ENCODE measurements at places on chromosomes 16 and 17.
A peak's percentile ranks its signal among the peaks of the same experiment; 100 is the strongest.

GRCh38 chr17:31842195-31843069 is 16.6 kb downstream of the COPRS start:
- H3K4me3 ChIP-seq: peak overlapping the region; percentile 47
- peaks cover 11% of the 10 kb centered on the region for H3K4me1 ChIP-seq
- H3K36me3 ChIP-seq: no peaks in the 10 kb centered on the region
- H3K27me3 ChIP-seq: no peaks in the 10 kb centered on the region

GRCh38 chr17:56699186-56699894 is 105.8 kb downstream of the NOG start:
- no peaks in the 10 kb centered on the region for H3K27me3 ChIP-seq
- H3K27ac ChIP-seq: no peak overlapping the region
- H3K4me1 ChIP-seq: peaks cover 3% of the 10 kb centered on the region
- H3K36me3 ChIP-seq: no peaks in the 10 kb centered on the region
- peak; percentile 78 for DNase-seq
- H3K4me3 ChIP-seq: no peak overlapping the region

DNA sequence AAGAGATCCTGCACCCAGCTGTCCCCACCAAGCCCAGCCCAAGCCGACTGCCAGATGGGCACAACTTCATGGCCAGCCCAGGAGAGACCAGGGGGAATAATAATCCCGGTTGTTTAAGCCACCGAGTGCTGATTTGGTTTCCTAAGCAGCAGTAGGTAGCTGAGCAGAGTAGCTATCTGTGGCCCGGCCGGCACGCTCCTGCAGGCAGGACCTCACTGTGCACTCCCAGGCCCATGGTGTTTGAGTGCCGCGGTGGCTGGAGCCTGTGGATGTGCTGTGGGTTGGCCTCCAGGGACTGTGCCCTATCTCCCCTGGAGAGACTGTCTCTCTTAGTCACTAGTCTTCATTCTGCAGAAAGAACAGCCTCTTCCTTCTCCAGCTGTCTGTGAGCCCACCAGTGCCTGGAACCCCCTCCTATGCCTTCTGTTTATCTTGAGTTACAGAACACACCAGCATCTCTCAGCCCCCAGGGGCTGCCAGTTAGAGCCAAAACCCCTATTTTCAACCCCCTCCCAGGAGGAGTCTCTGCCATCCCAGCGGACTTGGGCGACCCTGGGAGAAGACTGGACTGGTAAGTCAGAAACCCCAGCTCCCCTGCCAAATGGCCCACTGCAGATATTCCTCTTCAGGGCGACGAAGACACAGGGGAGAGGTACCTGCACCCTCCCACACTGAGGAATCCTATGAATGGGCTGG is 152.0 kb downstream of the SDK2 start:
- no peaks in the 10 kb centered on the region for H3K4me1 ChIP-seq
- H3K27ac ChIP-seq: no peak overlapping the region
- H3K27me3 ChIP-seq: no peaks in the 10 kb centered on the region
- H3K36me3 ChIP-seq: no peaks in the 10 kb centered on the region

- DNase-seq: no peak
- H3K4me3 ChIP-seq: no peak overlapping the region
- H3K36me3 ChIP-seq: peaks cover under 1% of the 10 kb centered on the region
- no peaks in the 10 kb centered on the region for H3K4me1 ChIP-seq
- no peaks in the 10 kb centered on the region for H3K27me3 ChIP-seq
These were observed 15.2 kb downstream of the NXPH3 start for GRCh38 chr17:49590874-49591273.

DNA sequence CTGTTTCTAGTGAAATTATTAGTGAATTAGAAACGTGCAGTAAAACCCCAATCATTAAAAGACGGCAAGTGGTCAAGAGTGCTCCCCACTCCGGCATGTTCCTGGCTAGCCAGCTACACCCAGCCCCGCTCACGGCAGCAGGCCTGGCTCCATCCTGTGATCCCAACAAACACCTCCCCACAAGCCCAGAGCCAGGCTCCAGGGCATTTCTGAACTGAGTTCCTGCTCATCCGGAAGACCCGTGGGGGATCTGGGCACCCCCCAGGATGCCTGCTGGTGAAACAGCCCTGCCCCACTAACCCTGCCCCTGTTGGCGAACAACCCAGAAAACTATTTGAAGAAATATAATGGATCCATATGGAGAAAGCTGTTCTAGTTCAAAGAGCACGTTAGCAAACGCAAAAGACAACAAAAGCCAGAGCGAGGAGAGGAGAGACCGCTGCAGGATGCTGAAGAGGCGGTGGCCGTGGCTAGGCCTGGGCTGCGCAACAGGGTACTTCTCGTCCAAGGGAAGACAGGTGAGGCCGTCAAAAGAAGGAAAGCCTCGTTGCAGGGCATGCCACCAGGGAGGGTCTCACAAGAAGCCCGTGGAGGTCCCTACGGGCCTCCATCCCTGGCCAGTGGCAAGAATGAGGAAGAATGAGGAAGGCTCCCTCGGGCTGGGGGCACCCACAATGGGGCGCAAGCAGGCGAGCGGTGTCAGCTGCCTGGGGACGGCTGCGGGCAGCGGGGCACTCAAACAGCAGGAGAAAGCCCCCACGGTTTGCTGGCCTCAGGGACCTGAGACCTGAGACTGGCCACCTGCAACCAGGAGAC is 19.2 kb downstream of the SLC16A3 start:
- H3K27me3 ChIP-seq: no peaks in the 10 kb centered on the region
- no peaks in the 10 kb centered on the region for H3K4me1 ChIP-seq
- H3K27ac ChIP-seq: no peak overlapping the region
- H3K4me3 ChIP-seq: no peak overlapping the region

GRCh38 chr16:64410306-64410705 is 711.6 kb downstream of the CDH11 start:
- H3K27ac ChIP-seq: no peak overlapping the region
- H3K36me3 ChIP-seq: no peaks in the 10 kb centered on the region
- H3K27me3 ChIP-seq: no peaks in the 10 kb centered on the region
- no peak overlapping the region for H3K4me3 ChIP-seq
- DNase-seq: no peak

DNA sequence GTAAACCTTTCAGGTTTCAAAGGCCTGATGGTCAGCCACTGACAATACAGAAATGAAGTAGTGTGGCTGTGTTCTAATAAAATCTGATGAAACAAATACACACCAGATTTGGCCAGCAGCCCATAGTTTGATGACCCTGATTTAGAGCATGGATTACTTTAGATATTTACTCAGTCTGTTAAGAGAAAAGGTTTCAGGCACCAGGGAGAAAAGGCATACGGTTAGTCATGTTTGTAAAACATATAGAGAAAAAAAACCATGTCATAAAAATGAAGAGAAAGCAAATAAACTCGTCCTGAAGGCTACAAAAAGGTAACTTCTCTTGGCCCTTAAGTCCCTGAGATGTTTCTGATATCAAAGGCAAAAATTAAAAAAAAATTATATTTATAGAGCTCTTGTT is 112.1 kb downstream of the ADAMTS18 start:
- DNase-seq: no peak
- H3K27ac ChIP-seq: no peak overlapping the region
- no peaks in the 10 kb centered on the region for H3K36me3 ChIP-seq
- no peak overlapping the region for H3K4me3 ChIP-seq
- no peaks in the 10 kb centered on the region for H3K27me3 ChIP-seq

- no peaks in the 10 kb centered on the region for H3K27me3 ChIP-seq
- H3K4me3 ChIP-seq: peak within 1 kb of the TSS; percentile 50
- H3K27ac ChIP-seq: peak within 1 kb of the TSS; percentile 85
- H3K4me1 ChIP-seq: no peaks in the 10 kb centered on the region
These were observed at the start of gene PRSS22 for GRCh38 chr16:2857451-2858244. TSS of gene PRSS22 (minus strand) at chr16:2858170. CDS start at chr16:2858104, 66 bp downstream.

GRCh38 chr17:66906321-66907278 is 57.9 kb upstream of the CACNG4 start:
- no peak overlapping the region for H3K27ac ChIP-seq
- no peaks in the 10 kb centered on the region for H3K4me1 ChIP-seq
- H3K27me3 ChIP-seq: no peaks in the 10 kb centered on the region

DNA sequence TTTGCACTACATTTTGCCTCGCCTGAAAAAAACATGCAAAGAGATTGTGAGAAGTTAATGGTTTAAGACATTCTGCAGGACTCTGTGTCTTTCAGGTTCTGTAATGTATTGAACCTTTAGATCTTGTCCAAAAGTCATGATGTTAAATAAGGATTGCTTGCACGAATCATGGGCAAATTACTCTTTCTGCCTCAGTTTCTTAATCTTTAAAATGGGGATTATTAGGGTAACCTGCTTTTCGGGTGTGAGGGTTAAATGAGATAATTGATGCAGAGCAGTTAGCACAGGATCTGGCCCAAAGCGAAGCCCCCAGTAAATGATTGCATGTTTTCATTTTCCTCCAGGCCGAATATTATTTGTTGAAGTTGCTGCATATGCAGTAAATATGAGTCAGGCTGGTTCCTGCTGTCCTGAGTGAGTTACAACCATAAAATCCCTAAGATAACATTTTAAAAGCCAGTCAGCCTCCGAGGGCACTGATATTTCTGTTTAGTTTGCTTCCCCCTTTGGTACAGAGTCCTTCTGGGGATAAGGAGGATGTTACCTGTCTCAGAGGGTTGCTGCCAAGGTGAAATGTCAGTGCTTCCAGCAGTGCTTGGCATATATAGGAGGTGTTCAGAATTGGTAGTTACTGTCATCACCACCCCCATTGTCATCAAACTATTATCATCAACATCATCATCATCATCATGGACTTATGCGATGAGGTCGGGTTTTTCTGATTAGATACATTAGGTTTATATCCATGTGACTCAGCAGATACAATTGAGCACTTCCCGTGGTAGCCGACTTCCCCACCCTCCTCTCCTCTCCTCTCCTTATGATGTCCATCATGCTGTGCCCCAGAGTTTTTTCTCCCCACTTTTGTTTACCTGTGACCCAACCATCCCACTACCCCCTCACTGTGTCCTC is 20.6 kb upstream of the ARHGAP17 start:
- no peaks in the 10 kb centered on the region for H3K36me3 ChIP-seq
- no peak overlapping the region for H3K27ac ChIP-seq
- H3K4me1 ChIP-seq: no peaks in the 10 kb centered on the region
- no peak overlapping the region for H3K4me3 ChIP-seq
- H3K27me3 ChIP-seq: no peaks in the 10 kb centered on the region
- no peak for DNase-seq

GRCh38 chr17:82670661-82671450 is 22.6 kb upstream of the WDR45B start:
- H3K4me1 ChIP-seq: no peaks in the 10 kb centered on the region
- no peak overlapping the region for H3K27ac ChIP-seq
- DNase-seq: no peak
- H3K27me3 ChIP-seq: no peaks in the 10 kb centered on the region
- H3K4me3 ChIP-seq: no peak overlapping the region

DNA sequence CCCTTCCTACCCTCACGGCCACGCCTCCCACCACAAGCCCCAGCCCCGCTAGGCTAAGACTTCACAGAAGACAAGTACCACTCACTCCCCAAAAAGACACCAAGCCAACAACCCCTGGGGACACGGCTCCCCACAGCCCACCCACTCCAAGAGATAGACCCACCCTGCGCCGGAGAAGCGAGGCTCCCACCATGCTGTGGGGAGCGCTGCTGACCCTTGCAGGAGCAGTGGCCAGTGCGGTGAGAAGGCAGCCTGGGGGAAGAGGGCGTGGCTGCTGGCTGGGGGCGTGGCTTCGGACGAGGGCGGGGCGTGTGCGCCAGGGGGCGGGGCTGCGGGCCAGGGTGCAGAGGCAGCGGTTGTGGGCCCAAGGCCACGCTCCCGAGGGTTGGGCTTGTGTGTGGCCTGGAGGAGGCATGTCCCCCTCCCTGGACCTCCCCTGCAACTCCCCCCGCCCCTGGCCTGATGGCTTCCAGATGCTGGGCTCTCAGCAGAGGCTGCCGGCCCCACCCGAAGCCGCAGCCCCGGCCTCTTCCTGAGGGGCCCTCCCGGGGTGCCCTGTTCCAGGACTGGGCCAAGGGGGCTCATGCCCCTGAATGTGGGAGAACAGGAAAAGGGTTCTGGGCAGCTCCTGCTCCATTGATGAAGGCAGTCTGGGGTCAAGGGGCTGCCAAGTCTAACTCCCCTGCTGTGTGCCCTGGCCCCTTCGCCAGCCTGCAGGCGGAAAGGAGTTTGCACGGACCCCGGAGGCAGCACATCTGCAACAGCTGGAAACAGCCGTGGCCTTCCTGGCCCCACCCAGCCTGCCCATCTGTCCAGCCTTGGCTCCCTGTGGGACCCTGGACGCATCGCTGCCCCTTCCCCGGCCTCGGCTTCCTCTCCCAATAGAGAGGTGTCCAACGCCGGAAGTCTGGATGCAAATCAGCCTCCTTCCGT is 9.1 kb downstream of the TFAP4 start:
- peak; percentile 96 for DNase-seq
- no peak overlapping the region for H3K4me3 ChIP-seq
- H3K36me3 ChIP-seq: peaks cover 7% of the 10 kb centered on the region
- H3K27ac ChIP-seq: no peak overlapping the region
- no peaks in the 10 kb centered on the region for H3K4me1 ChIP-seq

GRCh38 chr16:2436110-2436509 is 6.9 kb downstream of the CCNF start:
- no peaks in the 10 kb centered on the region for H3K4me1 ChIP-seq
- H3K27me3 ChIP-seq: no peaks in the 10 kb centered on the region
- no peak overlapping the region for H3K27ac ChIP-seq

DNA sequence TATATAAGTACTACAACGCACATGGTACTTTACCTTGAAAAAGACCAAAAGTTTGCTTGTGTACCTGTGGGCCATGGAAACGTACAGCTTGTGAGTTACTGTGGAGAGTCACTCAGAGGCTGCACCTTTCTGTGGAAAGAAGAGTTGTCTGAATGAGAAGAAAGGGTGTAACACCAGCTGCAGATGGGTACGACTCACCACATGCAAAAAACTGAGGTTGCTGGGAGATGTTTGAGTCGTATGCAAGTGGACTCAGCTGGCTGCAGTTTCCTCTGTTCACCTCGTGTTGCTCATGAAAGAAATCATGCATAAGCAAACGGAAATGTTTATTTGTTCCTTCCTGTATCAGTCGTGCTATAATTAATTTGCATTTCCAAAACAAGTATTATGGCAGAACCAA is 22.4 kb upstream of the DYNLRB2 start:
- no peaks in the 10 kb centered on the region for H3K4me1 ChIP-seq
- no peaks in the 10 kb centered on the region for H3K27me3 ChIP-seq
- H3K4me3 ChIP-seq: no peak overlapping the region
- no peak for DNase-seq
- no peaks in the 10 kb centered on the region for H3K36me3 ChIP-seq

DNA sequence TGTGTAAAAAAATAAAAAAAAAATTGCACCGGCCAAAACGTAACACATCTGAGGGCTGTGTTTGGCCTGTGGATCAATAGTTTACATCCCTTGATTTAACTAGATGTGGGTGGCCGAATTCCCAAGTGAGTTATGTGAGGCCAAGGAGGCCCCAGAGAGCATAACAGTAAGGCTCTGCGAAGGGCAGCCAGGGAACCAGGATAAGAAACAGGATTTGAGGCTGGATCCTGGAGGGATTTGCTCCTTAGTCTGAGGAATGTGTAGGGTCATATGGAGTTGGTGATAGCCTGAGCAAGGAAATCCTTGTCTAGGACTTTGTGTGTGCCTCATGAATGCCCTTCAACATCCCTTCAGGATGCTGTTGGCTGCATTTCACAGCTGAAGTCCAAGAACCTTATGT is 2.0 kb downstream of the PHKG2 start:
- no peaks in the 10 kb centered on the region for H3K27me3 ChIP-seq
- no peak overlapping the region for H3K4me3 ChIP-seq
- H3K36me3 ChIP-seq: peaks cover 11% of the 10 kb centered on the region
- H3K27ac ChIP-seq: no peak overlapping the region
- no peak for DNase-seq

- H3K36me3 ChIP-seq: peaks cover 33% of the 10 kb centered on the region
- peak overlapping the region; percentile 41 for H3K27ac ChIP-seq
- DNase-seq: peak; percentile 66
These were observed 5.3 kb downstream of the RPL13 start for GRCh38 chr16:89565506-89566372.

- H3K27ac ChIP-seq: no peak overlapping the region
- peaks cover 2% of the 10 kb centered on the region for H3K4me1 ChIP-seq
- peak; percentile 83 for DNase-seq
- H3K27me3 ChIP-seq: no peaks in the 10 kb centered on the region
- H3K36me3 ChIP-seq: no peaks in the 10 kb centered on the region
These were observed 1.7 kb upstream of the ZNF423 start for GRCh38 chr16:49857423-49858181.
